Non-pigmented ciliary epithelial cell (primary cell): ENCODE measurements at places on chromosomes 2 and 18.

GRCh38 chr2:100972452-100972851, 29.6 kb upstream of the RPL31 start:
- no peak for DNase-seq

GRCh38 chr2:167237478-167237877, 349.2 kb downstream of the XIRP2 start:
- DNase-seq: no peak

DNA sequence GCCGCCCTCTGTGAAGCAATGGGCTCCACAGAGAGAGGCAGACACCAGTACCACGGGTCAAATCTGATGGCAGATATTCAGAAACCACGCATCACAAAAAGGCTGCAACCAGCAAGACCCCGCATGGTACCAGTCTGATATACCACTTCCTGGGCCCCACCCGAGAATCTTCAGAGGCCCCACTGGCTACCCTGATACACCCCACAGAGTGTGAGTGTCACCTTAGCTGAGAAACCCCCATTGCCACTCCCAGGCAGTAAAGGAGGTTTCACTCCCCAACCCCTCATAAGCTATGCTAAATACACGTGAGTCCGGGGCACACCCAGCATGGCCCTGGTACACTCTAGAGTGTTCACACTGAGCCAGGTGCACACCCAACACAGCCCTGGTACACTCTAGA, 160.0 kb downstream of the EIPR1 start:
- no peak for DNase-seq

- DNase-seq: no peak
These were observed 12.7 kb downstream of the NEU4 start for GRCh38 chr2:241821460-241822263.

GRCh38 chr2:32773448-32773808, 145.6 kb downstream of the TTC27 start:
- DNase-seq: no peak

DNA sequence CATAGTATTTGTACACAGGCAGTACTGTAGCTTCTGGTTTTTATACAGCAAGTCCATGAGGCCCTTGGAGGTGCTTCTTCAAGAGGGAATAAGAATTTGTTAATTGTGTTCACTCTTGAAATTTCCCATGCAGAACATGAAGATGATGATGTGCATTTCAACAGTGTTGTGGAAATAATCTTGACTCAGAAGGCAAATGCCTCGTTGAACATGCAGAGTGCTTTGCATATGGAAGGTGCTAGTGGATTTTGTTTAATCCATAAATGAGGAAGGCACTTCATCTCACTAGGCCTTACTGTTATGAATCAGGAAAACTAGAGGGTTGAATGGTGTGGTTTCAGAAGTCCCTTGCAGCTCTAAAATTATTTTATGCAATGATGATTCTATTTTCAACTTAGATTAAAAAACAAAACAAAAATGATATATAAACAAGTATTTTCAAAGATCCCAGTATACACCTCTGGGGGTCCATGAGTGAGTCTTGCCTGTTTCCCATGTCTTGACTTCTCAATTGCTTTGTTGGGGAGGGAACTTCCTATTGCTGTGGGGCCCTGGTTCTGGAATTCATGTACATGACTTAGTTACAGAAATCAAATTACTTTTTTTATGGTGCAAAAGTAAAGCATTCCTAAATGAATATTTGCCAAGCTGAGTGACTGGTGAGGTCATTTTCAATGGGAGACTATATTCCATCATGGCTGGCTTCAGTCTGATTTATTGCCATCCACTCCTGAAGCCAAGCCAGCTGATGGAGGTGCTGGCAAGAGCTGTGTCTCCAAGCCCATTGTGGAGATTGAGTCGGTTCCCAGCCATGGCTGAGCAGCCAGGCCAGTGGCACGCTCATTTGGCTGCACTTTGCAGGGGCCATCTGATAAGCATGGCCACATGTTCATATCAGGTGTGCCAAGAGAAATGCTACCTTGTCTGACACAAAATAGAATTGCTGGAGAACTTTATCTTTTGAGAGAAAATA, 56.5 kb downstream of the MGAT5 start:
- DNase-seq: no peak

DNA sequence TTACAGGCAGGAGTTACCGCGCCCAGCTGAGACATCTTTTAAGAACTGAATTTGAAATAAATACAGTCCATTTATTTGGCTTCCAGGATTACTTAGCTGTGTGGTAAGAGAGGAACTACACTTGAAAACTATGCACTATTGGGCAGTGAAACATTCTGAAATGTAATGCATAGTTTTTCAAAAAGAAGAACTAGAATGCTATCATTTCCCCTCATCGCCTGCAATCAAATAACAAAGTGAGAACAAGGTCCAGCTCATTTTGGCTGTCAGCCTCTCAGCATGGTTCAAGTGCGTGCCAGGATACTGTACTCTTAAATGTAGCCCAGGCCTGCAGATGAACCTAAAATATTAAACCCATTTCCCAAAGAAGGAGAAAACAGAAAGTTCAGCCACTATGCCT, 76.6 kb upstream of the ARL5A start:
- no peak for DNase-seq

DNA sequence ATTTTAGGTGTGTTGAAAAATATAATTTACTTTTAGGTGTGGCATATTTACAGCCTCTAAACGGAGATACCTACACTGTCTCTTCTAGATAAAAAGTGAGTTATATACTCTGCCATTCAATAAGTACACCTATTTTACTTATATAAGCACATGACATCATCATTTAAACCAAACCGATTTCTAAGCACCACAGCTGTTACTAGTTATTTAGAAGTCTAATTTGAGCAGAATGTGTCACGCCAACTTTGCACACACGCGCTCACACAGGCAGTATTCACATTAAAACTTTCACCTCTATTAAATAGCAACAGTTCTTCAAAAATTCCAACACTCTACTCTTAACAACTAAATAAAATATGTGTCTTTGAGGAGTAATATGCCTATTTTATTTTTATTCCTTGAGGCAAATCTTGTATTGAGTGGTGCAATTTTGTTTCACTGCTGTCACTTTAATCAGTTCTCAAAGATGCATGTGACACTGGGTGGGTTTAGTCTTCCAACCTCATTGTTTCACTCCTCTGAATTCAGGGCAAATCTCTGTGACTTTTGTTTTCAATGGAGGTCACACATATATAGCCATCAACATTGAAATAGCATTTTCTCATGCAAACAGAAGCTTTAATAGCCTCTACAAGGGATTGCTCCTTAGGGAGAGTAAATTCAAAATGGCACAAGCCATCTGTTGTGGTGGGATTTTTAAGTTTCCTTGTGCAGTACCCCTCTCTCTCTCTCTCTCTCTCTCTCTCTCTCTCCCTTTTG, 721.0 kb downstream of the PLCL1 start:
- DNase-seq: no peak

DNA sequence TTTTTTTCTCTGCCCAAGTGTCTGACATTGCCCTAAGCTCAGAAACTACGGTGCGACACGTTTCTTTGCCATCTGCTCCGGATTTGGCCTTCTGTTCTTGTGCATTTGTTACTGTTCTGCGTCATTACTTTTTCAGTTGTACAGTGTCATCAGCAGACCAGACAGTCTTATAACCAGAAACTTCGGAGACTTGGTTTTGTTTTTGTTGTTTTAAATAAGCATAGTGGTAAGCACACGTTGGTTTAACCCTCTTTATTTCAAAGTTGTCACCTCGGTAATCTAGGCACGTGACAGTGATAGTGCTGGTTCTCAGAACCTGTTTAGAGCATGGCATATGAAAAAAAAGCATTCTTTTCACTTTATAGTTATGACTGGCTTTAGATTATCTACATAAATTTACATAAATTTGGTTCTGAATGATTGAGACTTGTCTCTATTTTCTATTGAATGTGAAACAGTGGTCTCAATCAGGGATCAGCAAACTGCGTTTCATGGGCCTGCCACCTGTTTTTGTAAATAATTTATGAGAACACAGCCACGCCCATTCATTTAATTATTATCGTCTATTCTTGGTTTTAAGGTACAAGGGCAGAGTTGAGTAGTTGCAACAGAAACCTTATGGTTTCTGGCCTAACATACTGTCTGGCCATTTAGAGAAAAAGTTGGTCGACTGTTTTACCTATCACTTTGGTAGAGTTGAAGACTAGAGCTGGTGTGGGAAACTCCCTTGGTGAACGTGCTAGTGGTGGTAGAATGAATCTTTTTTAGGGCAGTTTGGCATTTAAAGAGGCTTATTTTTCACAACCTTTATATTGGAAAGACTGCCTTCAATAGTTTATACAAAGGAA, 106.5 kb downstream of the ZNF532 start:
- DNase-seq: no peak

GRCh38 chr2:7480431-7480830, 563.2 kb downstream of the RNF144A start:
- DNase-seq: no peak

DNA sequence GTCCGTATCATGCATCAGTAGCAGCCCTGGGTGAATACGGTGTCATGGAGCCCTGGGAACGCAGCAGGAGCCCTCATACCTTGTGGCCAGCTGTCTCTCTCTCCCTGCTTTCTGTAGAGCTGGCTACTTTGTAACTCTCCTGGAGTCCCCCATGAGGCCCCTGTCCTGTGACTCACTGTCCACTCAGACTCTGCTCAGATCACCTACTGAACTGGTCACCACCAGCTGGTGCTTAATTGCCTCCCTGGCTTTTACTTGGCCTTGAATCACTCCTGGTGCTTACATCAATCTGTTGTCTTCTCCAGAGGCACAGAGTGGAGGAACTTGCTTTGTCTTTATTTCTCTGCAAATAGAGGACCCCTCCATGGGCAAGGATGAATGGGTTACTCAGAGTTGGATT, 172.7 kb downstream of the HRH4 start:
- no peak for DNase-seq

DNA sequence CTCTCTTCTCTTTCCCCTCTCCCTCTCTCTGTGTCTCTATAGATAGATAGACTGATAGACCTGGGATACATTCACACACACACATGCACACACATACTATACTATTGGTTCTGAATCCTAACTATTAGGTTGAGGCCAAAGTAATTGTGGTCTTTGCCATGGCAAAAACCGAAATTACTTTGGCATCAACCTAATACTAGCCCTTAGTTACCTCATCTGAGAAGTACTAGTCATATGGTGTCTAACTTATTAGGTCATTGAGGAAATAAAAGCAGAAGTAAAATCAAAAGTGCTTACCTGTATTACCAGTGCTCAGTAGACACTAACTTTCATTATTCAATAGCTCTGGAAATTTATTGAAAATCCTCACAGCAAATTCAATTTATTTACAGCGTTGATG, 451.5 kb downstream of the EPHA4 start:
- no peak for DNase-seq

- no peak for DNase-seq
These were observed 8.8 kb downstream of the PPM1G start for GRCh38 chr2:27400348-27401135.

GRCh38 chr2:23522726-23523372, 137.9 kb downstream of the KLHL29 start:
- no peak for DNase-seq

GRCh38 chr2:237885111-237885930, 25.9 kb downstream of the RAMP1 start:
- no peak for DNase-seq

- no peak for DNase-seq
These were observed 42.6 kb upstream of the MAP3K20 start for GRCh38 chr2:173033084-173033483.

DNA sequence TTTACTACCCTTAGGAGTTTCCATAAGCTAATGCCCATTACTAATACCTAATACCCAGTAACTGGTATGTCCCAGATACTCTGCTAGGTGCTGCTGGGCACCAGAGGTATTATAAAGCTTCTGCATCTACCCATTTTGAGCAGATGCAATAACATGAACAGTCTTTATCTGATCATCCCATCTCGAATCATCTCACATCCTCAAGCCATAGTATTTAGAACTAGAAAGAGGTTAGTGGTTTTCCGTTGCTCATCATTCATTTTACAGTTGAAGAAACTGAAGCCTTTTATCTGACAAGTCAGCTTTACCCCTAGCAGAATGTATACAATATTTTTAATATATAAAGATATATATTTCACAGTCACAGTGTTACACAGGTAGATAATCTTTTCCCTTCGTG, 99.1 kb upstream of the TCF4 start:
- DNase-seq: no peak
